ENCODE measurements at places on chromosomes 4 and X.

- DNase-seq: no peak
Measured at GRCh38 chr4:71231129-71232055, 107.4 kb upstream of the SLC4A4 start.

GRCh38 chrX:24137192-24137591, 12.3 kb upstream of the ZFX start:
- no peak for DNase-seq

GRCh38 chr4:156710365-156711192, 261.0 kb downstream of the PDGFC start:
- DNase-seq: no peak

- no peak for DNase-seq
Measured at GRCh38 chrX:134396174-134396573, 63.8 kb upstream of the HPRT1 start.

GRCh38 chr4:14361084-14361483, 641.2 kb upstream of the CPEB2 start:
- no peak for DNase-seq

DNA sequence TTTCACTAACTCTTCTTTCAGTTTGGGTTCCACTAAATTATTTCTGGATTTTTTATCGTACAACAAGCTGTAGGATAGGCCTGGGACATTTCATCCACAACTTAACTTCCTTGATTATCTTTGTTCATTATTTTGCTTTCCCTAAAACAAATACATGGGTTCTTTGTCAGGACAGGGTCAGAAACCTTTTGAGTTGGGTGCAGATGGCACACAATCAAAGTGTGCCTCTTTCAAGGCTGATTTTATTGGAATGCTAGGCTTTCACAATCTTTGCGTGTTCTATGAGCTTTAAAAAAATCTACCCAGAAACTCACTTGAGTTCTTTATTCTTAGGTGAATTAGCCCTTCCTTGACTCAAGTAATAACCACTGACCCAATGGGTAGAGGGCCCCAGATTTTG, 348.4 kb downstream of the FAM47B start:
- no peak for DNase-seq

DNA sequence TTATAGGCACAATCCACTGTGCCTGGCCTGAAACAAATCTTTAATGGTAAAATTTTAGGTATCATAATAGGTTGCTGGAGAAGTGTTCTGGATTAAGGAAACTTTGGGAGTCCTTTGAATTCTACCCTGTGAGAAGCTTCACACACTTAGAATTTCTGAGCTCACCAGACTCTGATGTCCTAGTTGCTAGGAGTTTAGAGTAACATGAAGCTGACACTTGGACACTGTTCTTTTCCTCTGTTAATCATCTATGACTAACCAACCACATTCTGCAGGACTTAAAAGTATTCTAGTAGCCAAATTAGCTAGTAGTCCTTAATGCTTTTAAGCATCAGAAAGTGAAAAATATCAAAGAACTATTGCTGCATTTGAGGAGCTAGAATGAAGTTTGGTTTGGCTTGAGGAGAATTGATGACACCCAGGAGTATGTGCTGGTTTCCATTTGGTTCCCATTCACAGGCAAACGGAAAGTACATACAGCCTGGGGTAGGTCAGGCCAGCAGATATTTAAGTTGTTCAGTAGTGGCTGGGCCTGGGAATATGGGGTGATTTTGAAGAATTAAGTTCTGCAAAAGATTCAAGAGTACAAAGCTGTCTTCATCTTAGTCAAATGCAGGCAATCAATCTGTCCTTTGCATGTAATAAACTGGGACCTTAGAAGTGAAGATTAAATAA, 38.8 kb upstream of the IGFBP7 start:
- DNase-seq: no peak

DNA sequence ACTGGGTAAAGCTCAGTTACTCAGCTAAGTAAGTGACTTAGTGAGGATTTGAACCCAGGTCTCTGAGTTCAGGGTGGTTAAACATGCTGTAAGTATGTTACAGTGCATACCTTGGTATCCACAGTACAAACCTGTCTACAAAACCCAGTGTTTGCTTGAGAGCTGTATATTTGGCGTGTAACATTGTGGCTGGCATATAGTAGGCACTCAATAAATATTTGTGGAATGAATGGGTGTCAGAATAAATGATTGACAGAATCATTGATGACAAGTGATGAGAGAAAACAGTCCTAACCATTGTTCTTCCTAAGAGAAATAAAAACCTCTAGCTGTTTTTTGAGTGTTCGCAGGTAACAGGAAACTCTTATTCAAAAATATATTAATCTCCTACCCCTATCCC, 79.7 kb upstream of the BCOR start:
- DNase-seq: no peak

GRCh38 chr4:39834269-39834668, 136.3 kb downstream of the UBE2K start:
- DNase-seq: no peak

DNA sequence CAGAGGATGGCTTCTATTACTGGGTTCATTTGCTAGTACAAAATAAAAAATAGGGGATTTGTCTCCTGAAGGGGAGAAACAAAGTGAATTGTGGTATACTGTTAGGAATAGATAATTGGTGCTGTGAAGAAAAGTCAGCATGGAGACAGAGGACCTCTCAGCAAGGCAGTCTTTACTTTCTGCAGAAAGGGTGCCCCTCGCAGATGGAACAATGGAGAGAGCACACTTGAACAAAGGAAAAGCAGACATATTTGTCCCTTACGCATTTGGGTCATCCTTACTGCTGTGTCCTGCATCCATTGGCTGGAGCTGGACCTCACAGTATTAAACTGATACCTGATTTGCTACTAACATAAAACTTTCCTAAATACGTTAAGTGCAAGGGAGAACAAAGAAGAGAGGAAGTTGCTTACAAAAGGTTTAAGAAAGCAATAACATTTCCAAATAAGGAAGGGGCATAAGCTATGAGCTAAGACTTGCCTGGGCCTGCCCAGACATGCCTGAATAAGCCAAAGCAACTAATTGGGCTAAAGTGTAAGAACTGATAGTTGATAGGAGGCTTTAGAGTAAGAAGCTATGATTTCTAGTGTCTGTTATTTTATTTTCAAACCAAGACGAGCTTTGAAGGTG, 83.8 kb downstream of the CCKAR start:
- DNase-seq: no peak

GRCh38 chrX:24851780-24852179, 158.1 kb downstream of the POLA1 start:
- no peak for DNase-seq

GRCh38 chr4:102641793-102642192, 119.0 kb downstream of the MANBA start:
- no peak for DNase-seq

GRCh38 chr4:81771721-81772120, 300.0 kb upstream of the RASGEF1B start:
- DNase-seq: no peak

GRCh38 chr4:86530183-86530582, 63.9 kb upstream of the PTPN13 start:
- DNase-seq: no peak

GRCh38 chrX:8179656-8180055, 8.6 kb upstream of the VCX2 start:
- DNase-seq: no peak

DNA sequence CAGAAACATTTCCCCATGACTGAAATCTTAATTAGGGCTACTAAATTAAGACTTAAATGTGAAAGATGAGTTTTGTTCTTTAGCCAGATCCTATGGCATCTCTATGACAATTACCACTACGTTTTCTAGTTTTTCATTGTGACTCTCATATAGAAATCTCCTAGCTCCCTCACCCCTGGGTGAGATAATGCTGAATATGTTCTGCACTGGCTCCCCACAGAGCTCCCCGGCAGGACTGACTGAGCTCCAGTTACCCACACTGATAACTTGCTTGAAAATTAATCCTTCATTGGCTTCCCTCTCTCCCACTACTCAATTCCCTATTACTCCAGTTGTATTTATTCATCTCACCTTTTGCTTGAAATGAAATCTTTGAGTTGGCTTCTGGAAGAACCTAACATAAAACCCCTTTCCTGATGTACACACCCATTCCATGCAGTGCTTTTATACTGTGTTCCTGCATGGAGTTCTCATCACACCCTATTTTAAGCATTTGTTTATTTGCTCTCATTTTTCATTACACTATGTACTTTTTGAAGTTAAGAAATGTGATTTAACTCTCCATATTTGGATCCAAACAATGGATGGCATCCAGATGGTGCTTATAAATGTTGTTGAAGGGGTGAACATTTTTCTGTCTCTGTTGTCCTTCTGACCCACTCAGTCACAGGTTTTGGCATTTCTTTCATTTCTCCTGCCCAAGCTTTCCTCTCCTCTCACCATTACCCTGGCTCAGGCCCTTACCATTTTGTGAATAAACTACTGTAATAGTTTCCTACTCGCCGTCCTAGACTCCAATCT, 623.4 kb downstream of the SPRY1 start:
- no peak for DNase-seq

GRCh38 chr4:128869776-128870509, 60.4 kb downstream of the JADE1 start:
- no peak for DNase-seq

- no peak for DNase-seq
Measured at GRCh38 chrX:29308726-29309125, 721.5 kb downstream of the IL1RAPL1 start.

DNA sequence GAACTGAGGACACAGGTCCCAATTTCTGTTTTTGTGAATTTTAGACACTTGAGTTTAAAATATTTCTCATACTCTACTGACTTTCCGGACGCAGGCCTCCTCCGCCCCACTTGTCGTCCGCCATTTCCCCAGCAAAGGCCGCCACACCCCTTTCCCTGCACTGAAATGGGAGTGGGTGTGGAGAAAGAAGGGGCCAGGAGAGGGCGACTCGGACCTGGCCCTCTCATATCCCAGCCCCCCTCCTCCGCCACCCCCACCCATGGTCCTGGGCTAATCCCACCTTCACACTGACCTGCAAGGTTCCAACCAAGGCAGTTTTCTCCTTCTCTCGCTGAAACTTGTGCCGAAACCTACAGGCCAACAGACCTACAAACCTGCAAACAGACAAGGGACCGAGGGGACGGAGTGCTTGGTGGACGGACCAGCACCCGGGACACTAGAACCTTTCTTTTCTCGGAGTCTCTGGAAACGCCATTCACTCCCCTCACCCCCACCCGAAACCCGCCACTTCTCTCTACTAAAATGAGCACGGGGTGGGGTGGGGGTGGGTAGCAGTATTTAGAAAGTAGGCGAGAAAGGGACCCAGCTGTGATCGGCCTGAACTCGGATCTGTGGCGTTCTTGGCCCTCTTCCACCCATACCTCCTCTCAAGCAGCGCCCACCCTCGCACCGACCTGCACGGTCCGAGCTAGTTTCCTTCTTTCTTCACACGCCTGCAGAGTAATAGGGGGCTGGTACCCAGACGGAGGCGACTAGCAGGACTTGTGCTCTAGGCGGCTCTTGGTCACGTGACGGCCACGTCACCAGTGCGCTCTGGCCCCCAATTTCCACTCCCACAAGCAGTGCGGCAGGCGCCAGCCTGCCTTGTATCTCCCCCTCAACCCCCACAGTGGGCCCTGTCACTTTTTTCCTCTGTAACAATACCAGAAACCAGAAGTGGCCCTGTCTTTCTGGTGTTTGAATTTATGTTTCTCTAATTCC, at the start of gene ARMCX6:
ARMCX6 (minus strand) TSS at position 790 of the 981 bp plus-strand sequence. CDS start 1,380 bp downstream, outside the sequence.
- peak; percentile 28 for DNase-seq

DNA sequence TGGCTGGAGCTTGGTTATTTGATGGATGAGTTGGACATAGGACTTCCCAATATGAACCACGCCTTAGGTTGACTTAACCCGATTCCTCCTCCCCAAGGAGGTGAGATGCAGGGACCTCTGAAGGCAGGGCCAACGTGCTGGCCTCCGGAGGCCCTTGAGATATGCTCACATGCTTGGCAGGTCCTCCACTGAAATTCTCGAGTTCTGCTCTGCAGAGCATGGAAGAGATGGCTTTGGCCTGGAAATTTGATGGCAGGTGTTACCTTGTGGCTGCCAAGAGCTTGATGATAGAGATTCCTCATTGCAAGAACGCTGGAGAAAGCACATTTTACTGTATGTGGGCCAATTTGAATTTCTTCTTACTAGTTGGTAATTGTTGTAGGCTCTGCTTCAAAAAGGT, 117.4 kb upstream of the LIMCH1 start:
- DNase-seq: no peak

- peak; percentile 95 for DNase-seq
Measured at GRCh38 chr4:124275-125081, at the start of gene ZNF718. Gene ZNF718 (plus strand): TSS chr4:124501. CDS start chr4:124671, 170 bp downstream.

DNA sequence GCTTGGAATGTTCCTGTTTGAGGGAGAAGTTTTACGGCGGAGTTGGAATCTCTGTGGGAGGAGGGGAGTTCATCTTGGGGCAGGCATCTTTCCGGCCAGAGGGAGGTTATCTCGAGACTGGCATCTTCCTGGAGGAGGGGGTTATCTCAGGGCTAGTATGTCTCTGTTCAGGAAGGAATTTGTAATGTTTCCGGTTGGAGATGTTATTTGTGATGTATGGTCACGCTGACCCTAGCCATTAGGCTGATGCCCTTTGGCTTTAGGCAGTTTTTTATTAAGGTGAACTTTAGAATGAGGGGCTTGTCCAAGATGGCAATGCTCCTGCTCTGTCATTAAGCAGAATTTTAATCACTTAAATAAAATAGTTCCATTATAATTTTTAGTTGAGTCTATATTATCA, 449.7 kb downstream of the PCDH10 start:
- no peak for DNase-seq

DNA sequence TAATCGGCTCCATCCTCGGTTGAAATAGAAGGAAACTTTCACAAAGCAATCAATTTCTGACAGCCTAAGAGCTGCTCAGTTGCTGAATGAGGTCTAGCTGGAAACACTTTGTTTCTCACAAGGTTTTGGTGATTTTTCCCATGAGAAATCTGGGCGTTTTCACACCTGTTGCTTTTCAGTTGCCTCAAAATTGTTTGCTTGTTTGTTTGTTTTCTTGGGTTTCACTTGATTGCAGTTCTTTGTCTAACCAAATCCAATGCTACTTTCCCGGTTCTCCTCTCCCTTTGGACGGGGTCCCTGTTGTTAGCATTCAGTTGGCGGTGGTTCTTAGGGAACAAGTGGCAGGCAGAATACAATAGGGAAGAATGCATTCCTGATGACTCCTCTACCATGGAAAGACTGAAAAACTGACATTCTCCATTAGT, 135.5 kb downstream of the PALLD start:
- no peak for DNase-seq

DNA sequence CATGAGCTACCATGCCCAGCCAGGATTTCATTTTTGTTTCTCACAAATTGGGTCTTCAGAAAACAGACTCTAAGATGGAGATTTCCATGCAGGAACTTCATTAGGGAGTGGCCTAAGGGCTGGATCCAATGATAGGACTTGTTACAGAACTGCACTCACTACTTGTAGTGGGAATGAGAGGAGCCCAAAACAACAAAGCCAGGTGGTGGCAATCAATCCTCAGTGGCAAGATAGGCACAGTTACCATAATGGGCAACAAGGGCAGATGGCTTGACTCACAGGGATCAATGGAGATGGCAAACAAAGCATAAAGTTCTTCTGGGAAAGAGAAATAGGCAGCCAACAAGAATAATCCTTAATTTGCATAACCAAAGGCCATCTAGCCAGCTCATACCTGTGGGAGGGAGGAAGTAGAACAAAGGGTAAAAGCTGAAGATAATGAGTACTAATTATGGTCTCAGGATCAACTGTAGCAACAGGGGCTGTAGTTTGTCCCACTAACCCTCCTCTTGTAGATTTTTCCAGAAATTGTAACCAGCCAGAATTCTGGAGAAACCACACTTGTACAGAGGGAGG, 72.8 kb upstream of the MAPK10 start:
- no peak for DNase-seq

Measured in iPS DF 19.7 (cell line).